ENCODE measurements at places on chromosomes 4 and X. TPM values are rescaled to one million over a fixed set of nuclear protein-coding genes. Genes with fewer than 3 reads are reported as not detected.

Gene ZMAT1
- 5.7 TPM for total RNA-seq

Gene EREG
- 2.1 TPM for total RNA-seq

Gene RASL11B
- total RNA-seq, result 0.21 TPM

Gene SCD5
- 2.0 TPM for total RNA-seq

Gene CYBB
- total RNA-seq, result 0.23 TPM

Gene AWAT2
- total RNA-seq, result not detected

Gene FGFBP2
- total RNA-seq, result 0.33 TPM

Gene SEPSECS
- total RNA-seq, result 4.0 TPM

Gene UGT2B17
- not detected for total RNA-seq

Gene NSG1
- not detected for total RNA-seq

Gene RIPPLY1
- not detected for total RNA-seq

Gene NAT8L
- total RNA-seq, result 16.6 TPM

Gene MAGEC2
- not detected for total RNA-seq

Gene DKK2
- not detected for total RNA-seq

DNA sequence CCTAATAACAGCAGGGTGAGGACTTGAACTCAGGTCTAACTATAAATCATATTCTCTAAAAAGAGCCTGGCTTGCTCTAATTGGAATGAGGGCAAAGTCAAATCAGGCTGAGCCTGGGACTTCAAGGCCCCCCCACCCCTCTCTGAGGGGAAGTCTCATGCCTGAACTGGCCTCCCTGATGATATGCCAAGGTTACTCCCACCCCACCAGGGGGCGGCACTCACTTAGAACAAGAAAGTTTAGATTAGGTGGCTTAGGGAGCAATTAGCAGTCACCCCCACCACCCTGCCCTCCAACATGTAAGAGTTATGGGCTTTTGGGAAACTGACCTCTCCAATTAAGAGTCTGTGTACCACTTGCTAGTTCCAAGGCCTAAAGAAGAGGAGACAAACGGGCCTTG lies 2.7 kb downstream of the FOXO4 start:
- DNase-seq, result no peak

- DNase-seq, result peak; percentile 63
Observed at GRCh38 chrX:103845165-103845653, 13.2 kb upstream of the RAB9B start.

DNA sequence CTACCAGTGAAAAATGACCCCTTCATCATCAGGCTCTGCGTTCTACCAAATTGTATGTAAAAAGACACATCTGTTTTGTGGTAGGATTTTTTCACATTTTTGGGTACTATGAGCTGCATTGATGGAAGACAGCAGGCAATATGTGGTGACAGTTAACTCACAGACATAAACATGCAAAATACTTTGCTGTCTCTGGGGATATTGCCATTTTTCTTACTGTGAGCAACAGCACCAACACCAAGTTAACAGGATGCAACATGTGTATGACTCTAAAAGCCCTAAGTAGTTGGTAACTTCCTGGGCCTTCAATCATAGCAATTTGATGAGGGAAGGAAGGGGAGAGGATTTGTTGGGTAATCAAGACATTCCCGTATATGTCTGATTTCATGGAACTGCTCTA lies 56.4 kb upstream of the DRP2 start:
- no peak for DNase-seq

DNA sequence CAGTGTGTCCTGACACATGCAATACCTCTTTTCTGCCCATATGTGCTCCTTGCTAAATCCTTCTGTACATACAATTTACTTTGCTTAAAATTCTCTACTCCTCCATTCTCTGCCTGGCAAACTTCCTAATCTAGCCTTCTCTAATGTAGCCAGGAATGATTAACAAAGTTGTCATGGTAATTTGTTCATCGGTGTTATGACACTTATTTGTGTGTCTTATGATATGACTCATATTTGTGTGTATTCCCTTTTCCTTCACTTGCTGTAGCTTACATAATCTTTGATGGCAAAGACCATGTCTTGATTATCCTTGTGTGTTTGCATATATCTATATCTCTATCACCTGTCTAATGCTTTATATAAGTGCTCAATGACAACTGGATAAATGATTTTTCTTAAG lies 133.3 kb downstream of the COL25A1 start:
- DNase-seq, result no peak

DNA sequence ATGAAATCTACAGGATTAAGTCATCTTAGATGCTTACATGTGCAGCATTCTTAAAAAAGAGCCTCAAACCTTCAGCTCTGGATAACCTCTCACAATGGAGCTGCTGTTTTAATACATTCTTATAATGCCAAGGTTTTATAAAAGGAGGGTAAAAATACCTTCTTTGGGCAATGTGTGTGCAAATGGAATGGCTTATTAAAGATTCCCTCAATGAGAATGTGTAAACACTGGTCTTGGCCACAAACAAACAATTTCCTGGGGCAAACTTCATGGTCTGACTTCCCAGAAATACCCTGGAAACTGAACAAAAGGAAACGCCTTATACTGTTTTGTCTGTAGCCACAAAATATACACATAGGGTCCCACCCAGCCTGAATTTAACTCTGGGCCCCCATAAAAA lies 148.6 kb upstream of the INTU start:
- DNase-seq, result no peak

DNA sequence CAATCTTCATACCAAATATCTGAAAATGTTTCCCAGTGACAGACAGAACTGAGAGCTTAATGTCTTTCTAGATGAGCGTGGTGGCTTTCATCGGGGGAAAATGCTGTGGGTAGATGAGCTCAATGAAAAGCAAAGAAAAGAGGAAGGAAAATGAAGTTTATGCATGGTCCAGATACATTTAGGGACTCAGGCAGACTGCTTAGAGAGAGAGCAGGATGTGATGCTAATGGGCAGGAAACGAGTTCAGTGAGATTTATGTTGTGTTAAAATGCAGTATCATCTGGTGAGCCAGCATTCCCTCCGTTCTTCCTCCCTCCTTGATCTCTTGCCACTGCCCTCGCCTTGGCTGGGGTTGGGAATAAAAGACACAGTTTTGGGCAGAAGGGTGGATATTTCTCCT lies 229.2 kb downstream of the GBA3 start:
- no peak for DNase-seq

DNA sequence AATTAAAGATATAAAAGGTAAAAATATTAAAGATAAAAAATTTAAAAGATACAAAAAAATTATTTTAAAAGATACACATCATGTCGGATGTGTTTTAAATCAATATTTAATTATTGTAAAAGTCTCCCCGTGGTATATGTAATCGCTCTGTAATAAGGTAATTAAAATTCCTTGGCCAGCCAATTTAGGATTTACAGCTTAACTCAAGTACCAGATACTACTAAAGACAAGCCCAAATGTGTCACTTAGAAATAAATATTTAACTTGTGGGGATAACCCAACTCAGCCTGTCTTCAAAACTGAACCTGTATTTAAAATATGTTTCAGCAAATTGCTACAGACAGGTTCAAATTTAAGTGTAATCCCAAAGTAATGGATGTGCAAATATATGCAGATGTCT lies 56.0 kb downstream of the GPR82 start:
- no peak for DNase-seq

DNA sequence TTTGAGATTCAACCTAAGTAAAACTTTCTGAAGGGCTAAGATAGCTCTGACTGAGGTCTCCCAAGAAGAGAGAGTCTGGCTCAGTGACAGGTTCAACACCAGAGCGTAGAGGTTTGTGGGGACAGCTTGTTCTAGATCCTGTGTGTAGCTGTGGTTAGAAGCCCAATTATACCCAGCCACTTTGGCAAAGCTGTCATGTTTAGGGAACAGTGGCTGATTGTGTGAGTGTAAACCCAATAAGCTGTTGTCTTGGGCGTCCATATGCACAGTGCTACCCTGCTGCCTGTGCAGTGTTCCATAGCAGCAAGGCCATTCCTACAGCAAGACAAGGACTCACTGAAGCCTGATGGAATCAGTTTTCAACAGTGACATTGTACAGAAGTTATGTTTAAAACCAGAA lies 11.2 kb upstream of the SCRG1 start:
- DNase-seq, result no peak

DNA sequence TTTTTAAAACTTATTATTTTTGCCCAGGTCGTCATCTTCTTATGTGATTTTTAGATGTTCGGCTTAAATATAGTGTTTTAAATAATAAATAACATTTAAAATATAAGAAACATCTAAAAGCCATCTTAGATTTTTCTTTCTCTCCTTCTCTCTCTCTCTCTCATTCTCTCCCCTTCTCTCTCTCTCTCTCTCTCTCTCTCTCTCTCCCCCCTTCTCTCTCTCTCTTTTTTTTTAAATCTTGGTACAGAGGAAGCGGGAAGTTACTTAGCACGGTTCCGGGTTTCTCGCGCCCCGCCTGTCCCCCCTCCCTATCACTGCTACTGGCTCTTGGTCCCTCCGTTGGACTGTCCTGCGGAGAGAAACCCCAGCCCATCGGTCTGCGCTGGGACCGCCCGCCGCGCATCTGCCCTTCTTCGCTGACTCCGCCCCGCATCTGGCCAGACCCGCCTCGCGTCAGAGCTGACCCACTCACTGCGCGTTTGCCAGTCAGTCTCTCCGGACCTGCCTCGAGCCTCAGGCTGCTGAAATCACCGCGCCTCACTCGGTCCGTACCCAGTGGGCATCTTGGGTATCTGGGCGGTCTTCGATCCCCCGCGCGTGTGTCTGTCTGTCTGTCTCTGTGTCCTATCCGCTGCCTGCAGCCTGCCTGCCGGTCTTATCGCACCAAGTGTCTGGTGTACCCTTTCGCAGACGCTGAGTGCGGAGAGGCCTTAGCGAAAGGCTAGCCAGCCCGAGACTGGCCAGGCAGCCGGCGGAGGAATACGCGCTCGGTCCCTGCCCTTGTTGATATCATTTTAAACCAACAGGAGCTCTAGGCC lies at the start of gene PABPC5:
TSS of gene PABPC5 (plus strand) at position 489 of the 818 bp plus-strand sequence. CDS start 739 bp downstream, outside the sequence.
- no peak for DNase-seq

DNA sequence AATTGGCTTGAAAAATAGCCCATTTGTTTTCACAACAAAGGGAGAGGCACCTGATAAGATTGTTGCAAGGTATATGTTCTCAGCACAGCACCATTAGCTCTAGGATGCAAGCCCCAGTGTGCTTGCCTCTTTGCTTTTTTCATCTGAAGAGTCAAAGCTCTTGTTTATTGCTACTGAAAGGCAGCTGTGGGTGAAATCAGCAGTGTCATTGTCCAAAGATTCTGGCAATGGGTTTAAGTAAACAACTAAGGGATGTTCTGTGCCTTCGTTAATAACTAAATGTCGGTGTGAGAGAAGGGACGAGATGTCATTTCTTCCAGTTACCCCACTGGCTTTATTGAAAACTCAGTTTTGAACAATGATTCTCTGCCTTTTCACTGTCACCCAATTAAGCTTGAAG lies 567.7 kb downstream of the KCNIP4 start:
- no peak for DNase-seq

GRCh38 chr4:15809058-15809457 lies 30.9 kb downstream of the CD38 start:
- no peak for DNase-seq

- DNase-seq, result no peak
Observed at GRCh38 chr4:2859514-2859913, 15.9 kb downstream of the ADD1 start.

DNA sequence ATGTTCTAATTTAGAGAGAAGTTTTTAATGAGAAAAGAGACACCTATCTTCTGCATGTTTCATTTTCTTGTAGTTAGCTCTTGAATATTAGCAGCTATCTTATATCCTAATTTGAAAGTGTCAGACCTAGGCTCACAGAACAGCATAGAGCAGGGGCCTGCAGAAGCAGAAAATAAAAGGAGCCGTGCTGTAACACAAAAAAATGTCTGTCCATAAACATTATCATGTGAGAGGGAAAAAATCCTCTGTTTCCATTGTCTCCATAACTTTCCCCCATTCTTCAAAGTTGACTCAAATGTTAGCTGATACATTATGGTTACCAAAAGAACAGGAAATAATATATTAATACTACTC lies 329.2 kb upstream of the EPHA5 start:
- no peak for DNase-seq

DNA sequence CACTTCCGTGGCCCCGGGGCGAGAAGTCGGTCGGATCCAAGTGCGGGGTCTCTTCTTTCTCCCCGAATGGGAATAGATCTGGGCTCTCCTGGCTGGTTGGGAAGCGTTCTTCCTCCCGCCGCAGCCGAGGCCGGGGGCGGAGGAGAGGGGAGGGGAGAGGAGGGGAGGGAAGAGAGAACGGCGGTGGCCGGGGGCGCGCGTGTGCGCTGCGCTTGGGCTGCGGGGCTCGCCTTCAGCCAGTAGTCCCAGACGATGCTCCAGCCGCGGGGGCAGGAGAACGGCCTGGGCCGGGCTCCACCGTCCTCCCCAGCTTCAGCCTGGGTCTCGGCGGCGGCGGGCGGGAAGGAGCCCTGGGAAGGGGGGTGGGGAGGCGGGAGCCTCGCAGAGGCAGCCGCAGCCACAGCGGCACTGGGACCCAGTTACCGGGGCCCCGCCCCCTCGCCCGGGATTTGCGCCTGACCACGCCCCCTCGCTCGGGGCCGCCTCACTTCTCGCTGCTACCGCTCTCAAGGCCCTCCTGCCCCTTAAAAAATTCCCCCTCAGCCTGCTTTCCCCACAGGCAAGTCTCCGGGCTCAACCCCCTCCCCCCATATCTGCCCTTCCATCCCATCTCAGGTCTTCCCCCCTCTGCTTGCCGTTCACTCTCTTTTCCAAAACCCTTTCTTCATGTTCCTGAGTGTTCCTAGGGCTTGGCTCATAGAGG lies at the start of gene FGD1:
TSS of gene FGD1 (minus strand) at position 421 of the 703 bp plus-strand sequence. CDS start 802 bp downstream, outside the sequence.
- DNase-seq, result no peak

DNA sequence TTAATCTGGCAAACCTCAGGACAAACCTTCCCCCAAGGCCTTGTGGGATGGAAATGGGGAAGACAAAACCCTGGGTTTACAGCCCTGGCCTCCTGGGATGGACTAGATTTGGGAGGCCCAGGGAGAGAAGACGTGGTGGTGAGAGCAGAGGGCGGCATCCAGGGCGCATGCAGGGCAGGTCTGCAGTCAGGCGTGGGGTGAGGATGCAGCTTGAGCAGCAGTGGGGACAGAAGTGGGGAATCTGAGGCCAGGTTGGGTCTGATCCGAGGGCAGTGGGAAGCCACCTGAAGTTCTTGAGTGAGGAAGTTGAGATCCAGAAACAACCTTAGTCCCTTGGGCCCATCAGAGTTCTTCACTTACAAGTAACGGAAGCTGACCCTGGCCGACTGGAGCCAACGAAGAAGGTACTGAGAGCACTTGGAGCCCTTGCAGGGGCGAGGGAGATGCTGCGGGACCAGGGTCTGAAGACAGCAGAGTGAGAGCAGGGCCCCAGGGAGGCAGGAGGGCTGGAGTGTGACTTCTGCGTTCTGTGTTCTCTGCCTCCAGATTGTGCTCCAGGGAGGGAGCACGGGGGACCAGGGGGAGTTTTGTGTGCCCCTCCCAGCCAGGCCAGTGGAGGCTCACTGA lies 42.0 kb upstream of the GPR78 start:
- no peak for DNase-seq

GRCh38 chrX:16188687-16189086 lies 21.4 kb downstream of the MAGEB17 start:
- DNase-seq, result no peak
